ENCODE measurements at places on chromosomes 16 and 17.

- DNase-seq = no peak
Observed at GRCh38 chr17:61645920-61646319, 54.9 kb upstream of the NACA2 start.

DNA sequence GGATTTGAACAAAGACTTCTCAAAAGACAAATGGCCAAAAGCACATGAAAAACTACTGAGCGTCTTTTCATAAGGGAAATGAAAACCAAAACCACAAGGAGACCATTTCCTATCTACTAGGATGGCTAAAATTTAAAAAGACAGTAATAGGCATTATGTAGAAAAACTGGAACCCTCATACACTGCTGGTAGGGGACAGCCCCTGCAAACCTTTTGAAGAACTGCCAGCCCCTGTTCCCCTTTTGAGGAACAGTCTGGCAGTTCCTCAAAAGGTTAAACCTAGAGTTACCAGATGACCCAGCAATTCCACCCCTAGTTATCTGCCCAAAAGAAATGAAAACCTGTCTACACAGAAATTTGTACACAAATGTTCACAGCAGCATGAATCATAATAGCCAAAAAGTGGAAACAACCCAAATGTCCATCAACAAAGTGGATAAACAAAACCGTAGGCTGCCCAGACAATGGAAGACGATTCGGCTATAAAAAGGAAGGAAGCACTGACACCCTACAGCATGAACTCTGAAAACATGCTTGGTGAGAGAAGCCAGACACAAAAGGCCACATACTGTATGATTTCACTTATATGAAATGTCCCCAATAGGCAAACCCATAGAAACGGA is 22.9 kb downstream of the CDIP1 start:
- no peak for DNase-seq

DNA sequence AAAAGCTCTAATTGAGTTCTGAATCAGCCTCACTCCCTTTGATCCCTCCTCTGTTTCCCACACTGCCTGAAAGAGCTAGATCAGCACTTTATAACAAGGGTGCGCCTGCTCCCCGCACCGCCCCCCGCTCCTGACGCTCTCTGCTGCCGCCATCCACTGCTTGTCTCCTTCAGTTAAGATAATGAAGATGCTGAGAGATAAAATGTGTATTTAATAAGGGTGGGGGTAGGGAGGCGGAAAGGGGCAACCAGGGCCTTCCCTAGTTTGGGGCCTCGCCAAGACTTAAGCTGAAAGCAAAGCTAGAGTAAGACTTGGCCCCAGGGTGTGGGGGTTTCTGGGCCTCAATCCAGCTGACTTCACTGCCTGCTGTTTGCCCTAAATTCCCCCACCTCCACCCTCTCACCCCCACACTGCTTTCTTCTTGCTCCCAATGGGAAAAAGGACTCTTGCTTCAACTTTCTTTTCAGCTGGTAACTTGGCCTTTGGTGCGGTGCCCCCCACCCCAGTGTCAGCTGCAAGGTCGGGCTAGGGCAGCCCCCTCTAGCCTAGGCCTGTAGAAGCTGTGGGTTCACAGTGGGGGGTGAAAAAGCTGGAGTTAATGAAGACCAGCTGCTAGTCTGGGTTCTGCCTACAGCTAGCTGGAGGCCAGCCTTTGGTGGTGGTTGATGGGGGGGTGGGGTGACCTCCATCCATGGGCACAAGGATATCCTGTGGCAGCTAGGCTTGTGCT is 1.8 kb upstream of the RARA start:
- no peak for DNase-seq

- DNase-seq = no peak
Observed at GRCh38 chr16:69436896-69437295, 12.5 kb downstream of the CYB5B start.

- no peak for DNase-seq
Observed at GRCh38 chr17:37197336-37197735, 178.4 kb upstream of the C17orf78 start.

GRCh38 chr16:15808071-15808470 is 48.8 kb downstream of the MYH11 start:
- DNase-seq = no peak

GRCh38 chr17:50649042-50649908 is 14.6 kb downstream of the ABCC3 start:
- DNase-seq = no peak

DNA sequence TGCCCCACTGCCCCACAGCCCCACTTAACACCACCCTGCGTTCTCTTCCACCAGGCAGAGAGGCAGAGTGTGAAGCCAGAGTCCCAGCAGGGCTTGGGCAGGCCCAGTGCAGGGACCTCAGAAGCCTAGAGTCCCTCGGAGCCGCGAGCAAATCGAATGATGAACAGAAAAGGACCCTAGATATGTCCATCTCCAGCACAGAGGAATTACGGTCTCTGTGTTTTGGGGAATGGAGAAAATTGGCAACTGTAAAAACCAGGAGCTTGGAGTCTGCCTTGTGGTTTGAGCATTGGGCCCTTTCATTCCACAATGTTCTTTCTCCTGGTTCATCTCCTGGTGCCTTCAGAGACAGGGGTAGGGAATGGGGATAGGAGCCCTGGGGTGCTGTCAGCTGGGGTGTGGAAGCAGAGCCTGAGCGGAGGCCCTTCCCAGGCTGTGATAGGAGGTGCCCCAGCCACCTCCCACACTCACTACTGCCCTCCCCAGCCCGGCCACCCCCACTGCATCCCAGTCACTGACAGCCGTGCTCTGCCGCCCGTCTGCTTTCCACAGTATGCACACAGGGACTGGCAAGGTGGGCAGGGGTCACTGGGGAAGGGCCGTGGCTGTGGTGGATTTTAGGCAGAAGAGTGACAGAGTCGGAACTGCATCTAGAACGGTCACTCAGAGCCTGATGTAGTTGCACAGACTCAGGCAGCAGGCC is 26.7 kb downstream of the TBX4 start:
- DNase-seq = no peak

Data from liver (tissue), 10 donors.